Thyroid gland (tissue), 4 donors: ENCODE measurements at places on chromosomes 16 and 17. TPM values are rescaled to one million over a fixed set of nuclear protein-coding genes. Genes with fewer than 3 reads are reported as not detected.

ABCA9 gene
- 11.9 TPM for total RNA-seq

CHD9NB gene
- 0.63 TPM for total RNA-seq

ALDOC gene
- 9.1 TPM for total RNA-seq

MYCBPAP gene
- total RNA-seq = 1.1 TPM

UNKL gene
- total RNA-seq = 26.2 TPM

AARSD1 gene
- total RNA-seq = 25.6 TPM

ZNF469 gene
- 0.40 TPM for total RNA-seq

DOC2B gene
- 6.7 TPM for total RNA-seq

GRCh38 chr17:19717411-19717908, 1.1 kb upstream of the SLC47A2 start:
- H3K27ac ChIP-seq = peak overlapping the region; percentile 41
- no peaks in the 10 kb centered on the region for H3K36me3 ChIP-seq
- DNase-seq = peak; percentile 70
- no peaks in the 10 kb centered on the region for H3K27me3 ChIP-seq

DNA sequence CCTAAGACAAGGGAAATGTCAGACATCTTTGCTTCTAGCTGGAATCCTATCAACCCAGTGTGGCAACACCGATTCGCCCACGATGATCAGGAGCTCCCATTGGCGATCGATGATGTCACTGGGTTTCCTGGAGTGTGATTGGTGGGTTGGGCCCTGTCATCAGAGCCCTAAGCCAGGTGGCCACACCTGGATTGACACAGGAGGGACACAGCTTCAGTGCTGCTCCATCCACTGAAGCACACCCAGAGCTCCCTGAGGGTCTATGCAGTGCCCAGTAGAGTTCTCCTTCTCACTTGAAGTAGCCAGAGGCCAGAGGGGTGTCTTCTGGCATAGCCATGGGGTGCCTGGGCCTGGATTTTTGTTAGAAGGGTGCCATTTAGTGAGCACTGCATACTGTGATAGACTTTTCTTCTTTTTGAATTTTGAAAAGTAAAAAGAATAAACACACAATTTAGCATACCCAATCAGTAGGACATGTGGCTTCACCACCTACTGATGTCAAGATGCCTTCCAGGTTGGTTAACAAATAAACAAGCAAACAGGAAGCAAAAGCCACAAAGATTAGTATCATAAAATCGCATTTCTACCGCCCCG, 77.6 kb downstream of the CMIP start:
- H3K36me3 ChIP-seq = no peaks in the 10 kb centered on the region
- no peaks in the 10 kb centered on the region for H3K27me3 ChIP-seq

DNA sequence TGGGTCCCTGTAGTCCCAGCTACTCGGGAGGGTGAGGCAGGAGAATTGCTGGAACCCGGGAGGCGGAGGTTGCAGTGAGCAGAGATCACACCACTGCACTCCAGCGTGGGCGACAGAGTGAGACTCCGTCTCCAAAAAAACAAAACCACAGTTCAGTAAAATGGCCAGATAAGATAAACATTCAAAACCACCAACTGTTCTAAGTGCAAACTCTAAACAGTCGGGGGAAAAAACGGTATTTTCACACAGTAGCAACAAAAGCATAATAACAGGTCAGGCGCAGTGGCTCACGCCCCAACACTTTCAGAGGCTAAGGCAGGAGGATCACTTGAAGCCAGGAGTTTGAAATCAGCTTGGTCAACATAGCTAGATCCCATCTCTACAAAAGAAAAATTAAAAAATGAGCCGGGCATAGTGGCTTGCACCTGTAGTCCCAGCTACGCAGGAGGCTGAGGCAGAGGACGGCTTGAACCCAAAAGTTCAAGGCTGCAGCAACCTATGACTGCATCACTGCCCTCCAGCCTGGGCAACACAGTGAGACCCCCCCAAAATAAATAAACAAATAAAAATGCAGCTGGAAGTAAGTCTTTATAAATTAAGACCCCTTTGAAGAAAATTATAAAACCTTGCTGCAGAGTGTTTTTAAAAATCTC, 10.8 kb upstream of the HASPIN start:
- H3K27ac ChIP-seq = no peak overlapping the region
- no peaks in the 10 kb centered on the region for H3K4me1 ChIP-seq
- no peak for DNase-seq
- H3K36me3 ChIP-seq = peaks cover 35% of the 10 kb centered on the region
- no peak overlapping the region for H3K4me3 ChIP-seq

- no peaks in the 10 kb centered on the region for H3K36me3 ChIP-seq
- H3K27ac ChIP-seq = no peak overlapping the region
- H3K27me3 ChIP-seq = no peaks in the 10 kb centered on the region
- no peak overlapping the region for H3K4me3 ChIP-seq
- no peak for DNase-seq
Measured at GRCh38 chr16:64346080-64346479, 775.8 kb downstream of the CDH11 start.

DNA sequence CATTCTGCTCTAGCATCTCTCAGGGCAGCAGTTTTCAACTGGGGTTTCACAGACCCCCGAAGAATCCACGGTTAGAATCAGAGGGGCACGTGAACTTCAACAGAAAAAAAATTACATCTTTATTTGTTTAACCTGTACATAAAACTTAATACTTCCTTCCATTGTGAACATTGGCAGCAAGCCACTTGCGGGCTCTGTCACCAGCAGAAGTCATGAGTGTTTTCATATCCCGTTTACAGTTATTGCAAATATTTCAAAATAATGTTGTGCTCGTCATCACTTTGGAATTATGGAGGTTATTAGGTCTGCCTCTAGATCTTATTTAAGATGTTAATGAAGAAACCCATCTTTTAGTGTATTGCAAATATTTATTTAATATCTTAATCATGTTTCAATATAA, 109.8 kb downstream of the SDR42E1 start:
- H3K4me1 ChIP-seq = no peaks in the 10 kb centered on the region
- H3K4me3 ChIP-seq = no peak overlapping the region
- peak; percentile 28 for DNase-seq

DNA sequence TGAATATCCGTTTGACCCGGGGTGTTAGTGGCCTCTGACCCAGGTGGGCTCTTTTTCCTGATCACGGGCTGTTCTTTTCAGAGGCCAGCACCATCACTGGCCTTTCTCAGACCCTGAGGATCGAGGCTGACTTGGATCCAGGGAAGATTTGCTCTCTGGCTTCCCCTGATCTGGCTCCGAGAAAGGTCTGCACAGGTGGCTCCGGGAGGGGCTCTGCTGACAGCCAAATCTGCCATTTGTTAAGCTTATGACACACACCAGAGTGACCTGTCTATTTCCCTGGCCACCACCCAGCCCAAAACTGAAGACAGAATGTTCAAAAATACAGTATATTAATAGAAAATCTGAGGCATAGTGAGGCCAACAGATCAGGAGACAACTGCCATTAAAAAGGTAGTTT, 221.8 kb upstream of the TNRC6C start:
- peaks cover 27% of the 10 kb centered on the region for H3K4me1 ChIP-seq
- no peaks in the 10 kb centered on the region for H3K36me3 ChIP-seq
- no peaks in the 10 kb centered on the region for H3K27me3 ChIP-seq
- DNase-seq = no peak

- H3K4me3 ChIP-seq = no peak overlapping the region
- H3K4me1 ChIP-seq = peaks cover 15% of the 10 kb centered on the region
- no peaks in the 10 kb centered on the region for H3K27me3 ChIP-seq
- no peaks in the 10 kb centered on the region for H3K36me3 ChIP-seq
- no peak for DNase-seq
Measured at GRCh38 chr16:57483725-57484514, 2.4 kb downstream of the DOK4 start.

DNA sequence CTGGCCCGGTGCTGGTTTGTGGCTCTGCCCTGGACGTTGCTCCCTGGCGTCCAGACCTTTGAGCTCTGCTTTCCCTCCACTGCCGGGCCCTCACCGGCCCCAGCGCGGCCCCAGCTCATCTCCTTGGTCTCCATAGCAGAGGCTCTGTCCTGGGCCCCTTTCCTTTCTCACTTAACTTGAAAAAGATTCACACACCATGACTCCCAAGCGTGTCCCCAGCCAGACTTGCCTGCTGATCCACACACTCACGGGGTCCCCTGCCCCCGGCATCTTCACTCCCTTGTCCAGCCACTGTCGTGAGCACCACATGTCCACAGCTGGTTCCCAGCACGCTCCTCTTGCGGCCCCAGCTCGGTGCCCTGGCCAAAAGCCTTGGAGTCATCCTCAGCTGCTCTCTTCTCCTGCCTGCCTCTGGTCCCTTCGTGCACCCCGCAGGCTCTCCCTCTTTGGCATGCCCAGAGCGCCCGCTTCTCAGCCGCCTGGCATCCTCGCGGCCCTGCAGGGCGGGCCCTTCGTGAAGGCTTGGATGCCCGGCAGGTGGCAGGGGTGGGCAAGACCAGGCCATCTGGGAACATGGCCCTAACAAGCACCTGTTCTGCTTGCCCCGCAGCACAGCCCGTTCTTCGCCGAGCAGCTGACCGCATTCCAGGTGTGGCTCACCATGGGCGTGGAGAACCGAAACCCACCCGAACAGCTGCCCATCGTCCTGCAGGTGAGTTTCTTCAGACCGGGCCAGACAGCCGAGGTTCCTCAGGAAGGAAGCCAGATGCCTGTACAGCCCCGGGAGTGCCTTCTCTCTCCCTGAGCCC, 145.6 kb upstream of the CHMP6 start:
- peaks cover 7% of the 10 kb centered on the region for H3K36me3 ChIP-seq
- no peaks in the 10 kb centered on the region for H3K27me3 ChIP-seq
- no peaks in the 10 kb centered on the region for H3K4me1 ChIP-seq
- H3K27ac ChIP-seq = no peak overlapping the region

DNA sequence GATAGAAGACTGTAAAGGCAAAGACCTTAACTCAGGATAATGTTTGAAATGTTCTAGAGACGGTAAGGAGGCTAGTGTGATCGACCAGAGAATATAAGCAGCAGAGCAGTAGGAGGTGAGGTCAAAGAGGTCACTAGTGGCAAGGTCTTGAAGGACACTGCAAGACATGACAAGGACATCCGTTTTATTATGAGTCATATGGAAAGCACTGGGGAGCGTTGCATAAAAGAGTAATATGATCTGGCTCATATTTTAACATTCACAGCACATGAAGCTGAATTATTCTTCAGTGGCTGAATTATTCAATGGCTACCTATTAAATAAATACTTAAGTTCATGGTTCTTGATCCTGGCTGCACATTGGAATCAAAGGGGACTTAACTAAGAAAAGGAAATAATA, 123.7 kb downstream of the SOX9 start:
- H3K4me1 ChIP-seq = no peaks in the 10 kb centered on the region
- no peaks in the 10 kb centered on the region for H3K27me3 ChIP-seq
- no peak overlapping the region for H3K4me3 ChIP-seq
- DNase-seq = no peak
- H3K27ac ChIP-seq = no peak overlapping the region

DNA sequence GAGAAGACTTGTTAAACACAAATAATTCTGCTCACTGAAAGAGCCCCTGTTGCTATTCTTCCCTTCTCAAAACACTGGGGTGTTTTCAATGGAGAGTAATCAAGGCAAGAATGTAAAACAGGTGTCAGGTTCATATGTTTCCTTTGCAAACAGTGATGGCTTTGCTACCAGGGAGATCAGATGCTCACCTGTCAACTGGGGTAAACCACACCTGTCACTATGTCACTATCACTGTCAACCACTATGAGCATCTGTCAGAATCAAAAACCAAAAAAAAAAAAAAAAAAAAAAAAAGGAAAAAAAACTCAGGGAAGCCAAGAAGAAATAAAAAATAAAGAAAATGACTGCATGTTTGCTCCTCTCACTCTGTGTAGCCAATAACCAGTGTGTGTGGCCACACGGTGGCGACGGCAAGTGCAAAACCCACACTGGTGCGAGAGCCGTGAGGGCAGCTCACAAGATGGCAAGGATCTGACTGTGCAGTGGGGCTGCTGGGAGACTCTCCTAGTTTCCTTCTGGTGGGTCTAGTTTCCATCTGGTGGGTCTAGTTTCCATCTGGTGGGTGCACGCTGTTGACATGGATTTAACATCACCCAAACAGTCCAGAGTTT, 22.7 kb downstream of the USP22 start:
- H3K27me3 ChIP-seq = no peaks in the 10 kb centered on the region
- H3K27ac ChIP-seq = no peak overlapping the region
- H3K4me1 ChIP-seq = no peaks in the 10 kb centered on the region
- peaks cover 64% of the 10 kb centered on the region for H3K36me3 ChIP-seq
- no peak for DNase-seq

DNA sequence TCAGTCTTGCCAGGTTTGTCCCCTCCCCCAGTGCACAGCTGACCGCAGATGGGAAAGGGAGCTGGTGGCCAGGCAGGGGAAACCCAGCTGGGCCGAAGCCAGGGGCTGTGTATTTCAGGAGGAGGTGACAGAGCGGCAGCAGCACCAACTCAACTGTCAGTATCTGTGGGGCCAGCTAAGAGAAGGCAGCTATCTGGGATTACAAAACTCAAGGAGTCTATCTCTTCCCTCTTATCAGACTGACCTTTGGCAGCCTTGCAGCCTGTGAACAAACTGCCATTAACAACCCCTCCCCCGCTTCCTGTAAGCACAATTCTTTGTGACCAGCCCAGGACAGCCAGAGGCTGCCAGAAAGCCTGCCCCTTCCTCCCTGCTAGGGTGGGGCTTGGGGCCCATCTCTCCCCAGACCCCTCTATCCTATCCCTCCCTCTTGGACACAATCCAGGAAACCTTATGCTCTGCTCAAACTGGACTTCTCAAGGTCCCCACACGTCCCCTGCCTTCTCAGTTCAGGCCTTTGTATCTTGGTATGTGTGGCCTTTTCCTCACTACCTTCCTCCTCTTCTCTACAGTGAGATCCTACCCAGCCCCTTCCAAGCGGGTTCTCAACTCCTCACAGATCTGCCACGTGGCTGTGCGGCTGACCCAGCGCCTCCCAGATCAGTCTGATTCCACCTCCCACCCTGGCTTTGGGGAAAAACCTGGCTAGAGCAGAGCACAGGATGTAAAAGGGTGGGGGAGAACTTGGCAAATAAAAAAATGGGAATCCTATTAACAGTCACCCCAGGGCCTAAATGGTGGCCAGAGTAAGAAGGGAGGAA, 10.5 kb downstream of the ST3GAL2 start:
- H3K4me1 ChIP-seq = peaks cover 44% of the 10 kb centered on the region
- DNase-seq = peak; percentile 99
- no peaks in the 10 kb centered on the region for H3K36me3 ChIP-seq
- H3K27ac ChIP-seq = peak overlapping the region; percentile 83
- no peaks in the 10 kb centered on the region for H3K27me3 ChIP-seq
- H3K4me3 ChIP-seq = no peak overlapping the region

- no peaks in the 10 kb centered on the region for H3K36me3 ChIP-seq
- no peaks in the 10 kb centered on the region for H3K27me3 ChIP-seq
- no peaks in the 10 kb centered on the region for H3K4me1 ChIP-seq
- no peak for DNase-seq
- H3K4me3 ChIP-seq = no peak overlapping the region
Measured at GRCh38 chr16:19210280-19210924, 42.4 kb downstream of the SYT17 start.

- peaks cover 23% of the 10 kb centered on the region for H3K4me1 ChIP-seq
- DNase-seq = peak; percentile 55
- H3K27ac ChIP-seq = peak overlapping the region; percentile 92
- no peaks in the 10 kb centered on the region for H3K36me3 ChIP-seq
- no peaks in the 10 kb centered on the region for H3K27me3 ChIP-seq
Measured at GRCh38 chr16:19114359-19115147, 789 bp downstream of the ITPRIPL2 start.
